ENCODE measurements at places on chromosomes 12 and 14.

GRCh38 chr14:61492474-61492873 is 171.1 kb downstream of the PRKCH start:
- DNase-seq: no peak

GRCh38 chr12:106149096-106149784 is 10.5 kb upstream of the NUAK1 start:
- no peak for DNase-seq

DNA sequence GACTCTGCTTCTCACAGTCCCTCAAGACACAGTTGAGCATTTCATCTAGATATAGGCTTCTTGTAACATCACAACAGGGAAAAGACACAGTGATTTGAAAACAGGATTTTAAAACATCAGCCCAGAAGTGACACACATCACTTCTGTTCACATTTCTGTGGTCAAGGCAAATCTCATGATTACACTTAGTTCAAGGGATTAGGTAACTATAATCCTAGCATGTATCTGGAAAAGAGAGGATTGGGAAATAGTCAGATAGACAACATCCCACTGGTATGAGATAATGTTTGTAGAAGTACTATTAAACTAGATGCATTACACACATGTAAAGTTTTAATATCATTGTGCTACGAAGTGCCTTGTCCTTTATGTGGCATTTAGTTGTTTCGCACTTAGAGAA is 252.6 kb upstream of the PRKD1 start:
- no peak for DNase-seq

- DNase-seq: no peak
These were observed 188.5 kb upstream of the SYT10 start for GRCh38 chr12:33628087-33628486.

DNA sequence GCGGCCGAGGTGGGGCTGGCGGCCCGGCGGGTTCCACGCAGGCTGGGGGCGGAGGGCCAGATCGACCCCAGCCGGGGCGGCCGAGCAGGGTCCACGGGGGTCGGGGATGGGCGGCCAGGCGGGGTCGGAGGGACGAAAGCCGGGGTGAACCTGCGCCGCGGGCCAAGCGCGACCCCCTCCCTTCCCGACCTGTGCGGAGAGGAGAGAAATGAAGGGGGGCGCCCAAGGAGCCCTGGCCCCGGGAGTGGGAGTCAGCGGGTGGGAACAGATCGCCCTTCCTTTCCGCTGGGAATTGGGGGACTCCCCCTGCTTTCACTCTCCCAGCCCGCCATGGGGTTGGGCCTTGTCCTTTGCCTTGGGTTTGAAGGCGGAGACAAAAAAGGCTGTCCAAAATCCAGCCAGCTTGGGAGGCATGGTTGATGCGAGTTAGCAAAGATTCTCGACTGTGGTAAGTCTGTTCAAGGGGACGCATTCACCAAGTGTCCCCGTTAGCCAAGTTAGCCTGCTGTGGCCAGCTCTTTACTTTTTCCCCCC is 559 bp upstream of the CKAP4 start:
- no peak for DNase-seq

- DNase-seq: no peak
These were observed 6.7 kb downstream of the SERPINA9 start for GRCh38 chr14:94469261-94469660.

DNA sequence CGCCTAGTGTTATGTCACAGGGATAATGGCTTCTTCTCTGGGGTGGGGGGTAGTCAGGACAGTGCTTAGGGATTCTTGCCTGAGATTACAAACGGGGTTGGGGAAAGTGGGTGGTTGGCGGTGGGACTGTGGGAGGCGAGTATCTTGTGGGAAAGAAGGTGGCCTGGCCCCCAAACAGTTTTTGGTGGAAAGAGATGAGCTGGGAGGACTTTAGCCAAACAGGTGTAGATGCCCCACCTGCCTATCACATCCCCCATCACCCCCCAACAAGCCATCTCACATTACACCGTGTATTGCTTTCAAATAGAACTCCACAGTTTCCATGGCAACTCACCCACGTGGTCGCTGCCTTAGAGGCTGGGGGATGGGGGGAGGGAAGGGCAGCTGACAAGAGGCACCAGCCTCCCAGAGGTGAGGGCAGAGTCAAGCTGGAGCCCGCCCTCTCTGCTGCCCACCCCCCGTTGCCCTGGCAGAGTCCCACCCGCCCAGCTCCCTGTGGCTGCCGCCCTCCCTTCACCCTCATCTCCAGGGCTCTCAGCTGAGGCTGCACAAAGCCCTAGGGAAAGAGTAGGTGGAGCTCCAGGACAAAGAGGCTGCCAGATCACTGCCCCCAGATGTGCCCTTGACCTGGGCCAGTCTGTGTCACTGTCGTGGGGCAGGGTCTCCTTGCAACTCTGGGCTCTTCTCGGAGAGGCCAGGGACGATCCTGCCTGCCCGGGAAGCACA is 98.3 kb downstream of the LRRC74A start:
- no peak for DNase-seq

DNA sequence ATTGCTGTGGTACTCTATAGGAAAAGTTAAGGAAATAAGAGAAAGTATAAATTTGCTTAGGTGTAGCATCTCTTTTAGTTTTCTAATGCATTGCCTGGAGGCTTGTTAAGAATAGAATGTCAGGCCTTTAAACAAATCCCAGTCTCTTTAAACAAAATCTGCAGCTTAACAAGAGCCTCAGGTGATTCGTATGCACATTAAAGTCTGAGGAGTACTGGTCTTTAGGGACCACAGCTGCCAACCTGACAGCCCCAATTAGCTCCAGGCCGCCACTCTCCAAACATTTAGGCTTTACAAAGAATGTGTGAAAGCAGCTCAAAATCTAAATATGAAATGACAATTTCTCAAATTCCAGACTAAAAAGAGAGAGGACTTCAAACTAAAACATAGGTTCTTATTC is 35.7 kb downstream of the PAWR start:
- no peak for DNase-seq

GRCh38 chr12:72986963-72987362 is 714.8 kb downstream of the TRHDE start:
- no peak for DNase-seq

GRCh38 chr14:82657186-82657675 is 1123.6 kb upstream of the SEL1L start:
- no peak for DNase-seq

DNA sequence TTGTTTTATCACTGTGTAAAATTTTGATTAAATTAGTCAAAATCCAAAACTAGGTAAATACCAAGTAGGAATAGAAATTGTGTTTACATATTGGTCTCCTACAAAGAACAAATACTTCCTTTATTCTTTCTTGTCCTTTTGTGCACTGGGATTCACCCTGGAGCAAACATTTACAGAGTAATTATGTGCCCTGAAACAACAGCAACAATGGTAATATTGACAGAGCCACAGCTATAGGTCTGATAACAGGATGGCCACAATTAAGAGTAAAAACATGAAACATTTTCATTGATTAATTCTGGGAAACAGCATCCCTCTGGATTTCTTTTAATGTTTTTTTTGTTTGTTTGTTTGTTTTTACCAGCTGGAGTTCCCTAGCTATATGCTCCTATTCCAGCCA is 61.2 kb downstream of the SLC38A6 start:
- no peak for DNase-seq

DNA sequence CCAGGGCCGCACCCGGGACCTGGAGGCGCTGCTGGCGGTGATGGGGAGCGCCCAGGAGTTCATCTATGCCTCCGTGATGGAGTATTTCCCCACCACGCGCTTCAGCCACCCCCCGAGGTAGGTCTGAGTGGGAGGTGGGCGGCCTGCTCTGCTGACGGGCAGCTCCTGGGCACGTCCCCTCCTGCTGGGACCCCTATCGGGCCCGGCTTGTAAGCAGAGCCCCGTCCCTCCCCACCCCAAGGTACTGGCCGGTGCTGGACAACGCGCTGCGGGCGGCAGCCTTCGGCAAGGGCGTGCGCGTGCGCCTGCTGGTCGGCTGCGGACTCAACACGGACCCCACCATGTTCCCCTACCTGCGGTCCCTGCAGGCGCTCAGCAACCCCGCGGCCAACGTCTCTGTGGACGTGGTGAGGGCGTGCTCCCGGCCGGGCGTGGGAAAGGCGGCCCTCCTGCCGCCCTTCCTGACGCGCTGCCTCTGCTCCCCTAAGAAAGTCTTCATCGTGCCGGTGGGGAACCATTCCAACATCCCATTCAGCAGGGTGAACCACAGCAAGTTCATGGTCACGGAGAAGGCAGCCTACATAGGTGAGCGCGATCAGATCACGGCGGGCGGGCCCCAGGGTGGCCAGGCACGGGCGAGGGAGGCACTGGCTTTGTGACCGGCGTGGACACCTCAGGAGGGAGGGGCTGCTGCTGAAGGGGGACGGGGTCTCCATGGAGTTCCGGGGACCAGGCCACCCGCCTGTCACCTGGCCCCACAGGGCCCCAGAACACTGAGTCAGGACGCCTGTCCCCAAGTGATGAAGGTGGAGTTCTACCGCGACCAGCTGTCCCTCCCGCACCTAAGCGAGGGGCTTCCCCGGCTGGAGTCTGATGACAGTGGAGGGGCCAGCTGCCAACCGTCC is 7.3 kb downstream of the PLD4 start:
- no peak for DNase-seq

DNA sequence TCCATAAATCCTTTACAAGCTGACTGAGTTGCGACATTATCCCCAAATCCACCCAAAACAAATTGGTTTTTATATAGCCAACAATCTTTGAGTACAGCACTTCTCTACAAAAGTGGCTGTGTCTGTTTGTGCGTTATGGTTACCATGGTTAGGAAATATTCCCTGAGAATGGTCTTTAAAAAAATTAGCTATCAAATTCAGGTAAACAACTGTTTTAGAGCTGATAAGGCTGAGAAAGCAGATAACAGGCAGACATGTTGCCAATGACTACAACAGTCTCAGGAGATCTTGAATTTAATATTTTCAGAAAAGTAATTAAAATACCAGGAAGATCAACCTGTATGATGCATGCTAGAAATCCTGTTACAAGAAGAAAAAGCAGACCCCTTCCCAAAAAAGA is 248.0 kb downstream of the RASSF9 start:
- no peak for DNase-seq

DNA sequence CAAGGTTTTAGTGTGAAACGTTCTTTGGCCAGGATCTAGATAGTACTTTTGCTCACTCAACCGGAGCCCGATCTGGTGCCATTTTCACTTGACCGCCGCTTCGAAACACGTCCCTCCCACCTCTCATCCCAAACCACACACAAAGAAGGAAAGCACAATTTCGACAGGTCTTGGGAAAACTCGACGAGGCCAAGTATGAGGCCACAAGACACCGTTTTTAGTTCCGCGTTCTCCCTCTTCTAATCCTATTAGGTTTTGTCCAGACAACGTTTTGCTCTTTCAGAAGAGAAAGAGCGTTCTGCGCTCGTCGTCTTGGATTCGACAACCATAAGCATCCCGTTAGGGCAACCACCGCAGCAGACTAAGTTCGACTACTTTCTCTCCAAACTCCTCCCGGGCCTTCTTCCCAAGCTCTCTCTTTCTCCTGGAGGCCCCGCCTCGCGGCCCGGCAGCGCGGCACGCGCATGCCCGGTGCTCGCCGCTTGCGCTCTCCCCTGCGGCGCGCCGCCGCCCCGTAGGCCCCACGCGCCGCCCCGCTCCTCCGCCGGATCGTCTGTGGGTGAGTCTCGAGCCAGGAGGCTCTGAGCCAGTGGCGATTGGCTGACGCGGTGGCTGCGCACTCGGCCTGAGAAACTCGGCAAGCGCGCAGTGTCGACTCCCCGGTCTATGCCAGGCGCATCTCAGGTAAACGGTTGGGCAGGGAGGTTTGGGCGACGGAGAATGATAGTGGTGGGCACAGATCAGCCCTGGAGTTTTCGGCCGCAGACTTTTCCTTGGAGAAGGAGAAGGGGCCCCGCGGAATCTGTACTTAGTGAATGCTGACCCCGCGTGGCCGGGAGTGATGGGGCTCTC is at the start of gene MIPOL1:
TSS of gene MIPOL1 (plus strand) at position 517 of the 852 bp plus-strand sequence. CDS start 49,952 bp downstream, outside the sequence.
- no peak for DNase-seq

- DNase-seq: no peak
These were observed 34.6 kb downstream of the ABHD12B start for GRCh38 chr14:50906326-50907065.

GRCh38 chr12:20528208-20528607 is 159.9 kb downstream of the PDE3A start:
- no peak for DNase-seq

GRCh38 chr12:111181143-111181726 is 187.7 kb downstream of the PHETA1 start:
- no peak for DNase-seq

GRCh38 chr12:56020423-56021184 is at the start of gene IKZF4:
Gene IKZF4, plus strand, starts transcription at chr12:56021043. Its CDS starts 451 bp downstream, at chr12:56021494.
- DNase-seq: no peak

- DNase-seq: no peak
These were observed 15.0 kb upstream of the TMEM119 start for GRCh38 chr12:108612788-108613282.

All from stimulated activated CD8-positive, alpha-beta memory T cell treated with anti-CD3 and anti-CD28 coated beads, Interleukin-12 subunit alpha, Interleukin-12 subunit beta, amount 100 ng/mL, for 1 hour (primary cell).